ENCODE measurements at places on chromosomes 5 and 9. TPM values are rescaled to one million over a fixed set of nuclear protein-coding genes. Genes with fewer than 3 reads are reported as not detected.

Gene PCA3
- total RNA-seq, result not detected

Gene ANGPTL2
- not detected for total RNA-seq

GRCh38 chr5:150587856-150588595 is 52.4 kb upstream of the SYNPO start:
- peak; percentile 10 for DNase-seq

GRCh38 chr5:117559005-117559844 is 984.6 kb upstream of the SEMA6A start:
- DNase-seq, result no peak

GRCh38 chr5:149404746-149405549 is 25.9 kb upstream of the IL17B start:
- no peak for DNase-seq

Gene MEGF10
- total RNA-seq, result not detected

DNA sequence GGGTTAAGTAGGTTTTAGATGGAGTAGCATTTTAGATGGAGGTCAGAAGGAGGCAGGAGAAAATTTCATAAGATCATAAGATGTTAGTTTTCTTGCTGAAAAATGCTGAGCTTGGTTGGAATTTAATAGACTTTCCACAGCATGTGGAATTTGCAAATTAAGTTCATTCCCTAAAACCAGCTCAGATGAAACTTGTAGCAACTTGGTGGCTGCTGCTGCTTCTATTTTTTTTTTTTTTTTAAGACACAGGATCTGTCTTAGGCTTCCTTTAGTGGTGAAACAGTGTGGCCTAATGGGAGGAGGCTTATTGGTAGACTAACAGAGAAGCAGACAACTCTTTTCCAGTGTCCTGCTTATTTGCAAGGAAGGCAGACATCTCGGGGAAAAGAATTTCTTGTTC is 154.5 kb downstream of the AOPEP start:
- DNase-seq, result no peak

DNA sequence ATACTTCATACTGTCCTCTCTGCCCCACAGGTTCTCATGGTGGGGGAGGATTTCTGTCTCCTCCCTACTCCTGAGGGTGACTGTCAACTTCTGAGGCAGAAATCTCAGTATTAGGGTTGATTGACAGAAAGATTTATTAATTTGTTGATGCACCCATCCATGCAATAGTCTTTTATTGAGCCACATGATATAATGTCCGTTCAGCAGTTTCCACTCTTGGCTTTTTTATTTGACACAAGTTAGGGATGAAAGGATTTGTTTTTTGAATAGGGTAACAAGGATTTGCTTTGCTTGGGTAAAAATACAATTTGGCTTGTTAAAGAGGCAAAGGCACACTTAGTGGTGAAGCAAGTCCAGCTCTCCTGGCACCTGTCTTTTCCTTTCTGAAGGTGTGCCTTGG is 125.0 kb downstream of the ADAMTSL1 start:
- no peak for DNase-seq

DNA sequence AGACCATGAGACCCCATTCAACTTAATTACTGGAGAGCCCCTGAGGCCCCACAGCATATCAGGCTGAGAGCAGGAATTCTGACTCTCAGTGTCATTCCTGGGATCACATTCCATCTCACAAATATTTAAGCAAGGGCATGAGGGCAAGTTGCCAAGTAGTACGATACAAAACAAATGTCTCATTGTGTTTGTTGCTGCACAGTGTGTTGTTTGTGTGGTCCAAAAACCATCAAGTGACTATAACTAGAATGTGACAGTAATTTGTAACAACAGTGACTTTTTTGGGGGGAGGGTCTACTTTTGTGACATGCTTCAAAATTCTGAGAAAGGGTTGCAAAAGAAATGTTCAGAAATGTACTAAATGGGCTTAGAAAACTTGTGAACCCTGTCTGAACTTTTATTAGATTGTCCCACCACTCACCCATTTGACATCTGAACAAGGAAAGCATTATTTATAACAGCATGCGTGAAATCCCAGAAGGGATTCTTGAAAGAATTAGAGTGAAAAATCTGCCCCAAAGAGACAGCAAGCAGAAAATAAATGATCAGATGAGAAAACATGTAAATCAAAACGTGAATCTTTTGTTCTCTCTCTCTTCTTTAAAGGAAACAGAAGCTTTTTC is 347.0 kb downstream of the NTRK2 start:
- no peak for DNase-seq

GRCh38 chr5:178324481-178325310 is 92.1 kb upstream of the PHYKPL start:
- DNase-seq, result no peak

DNA sequence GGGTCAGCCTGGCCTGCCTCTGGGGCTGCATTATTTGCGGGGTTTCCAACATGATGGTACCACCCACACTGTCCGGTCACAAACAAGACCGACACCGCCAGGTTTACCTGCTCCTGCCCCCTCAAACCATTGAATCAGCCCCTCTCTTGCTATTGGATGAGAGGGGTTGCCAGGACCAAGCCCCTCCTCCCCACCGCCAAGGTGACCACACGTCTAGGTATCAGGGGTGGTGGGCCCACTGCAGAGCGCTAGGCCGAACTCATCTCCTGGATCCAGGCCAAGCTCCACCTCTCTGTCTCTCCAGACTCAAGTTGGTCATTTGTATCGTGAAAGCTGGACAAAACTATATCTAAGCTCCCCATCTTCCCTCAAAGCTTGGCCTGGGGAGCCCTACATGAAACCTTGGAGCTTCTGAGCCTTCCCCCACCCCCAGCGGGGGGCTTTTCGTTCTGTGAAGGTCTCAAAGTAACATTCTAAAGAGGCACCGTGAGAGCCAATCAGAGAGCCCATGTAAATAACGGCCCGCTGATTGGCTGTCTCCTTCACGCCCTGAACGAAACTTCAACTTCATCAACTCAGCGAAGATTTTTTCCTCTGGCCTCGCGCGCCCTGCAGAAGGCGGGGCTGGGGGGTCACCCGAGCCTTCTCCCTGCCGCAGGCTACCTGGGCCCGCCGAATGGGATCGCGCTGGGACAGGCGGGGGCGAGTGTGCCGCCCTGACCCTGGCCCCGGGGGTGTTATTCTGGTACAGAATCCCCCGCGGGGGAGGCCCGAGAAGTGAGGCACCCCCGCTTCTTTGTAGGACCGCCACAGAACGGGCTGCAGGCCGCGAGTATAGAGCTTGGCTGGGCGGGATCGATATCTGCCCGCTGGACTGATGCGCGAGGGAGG is 49.6 kb upstream of the PSD2 start:
- peak; percentile 57 for DNase-seq

Gene PCDHAC2
- total RNA-seq, result not detected

DNA sequence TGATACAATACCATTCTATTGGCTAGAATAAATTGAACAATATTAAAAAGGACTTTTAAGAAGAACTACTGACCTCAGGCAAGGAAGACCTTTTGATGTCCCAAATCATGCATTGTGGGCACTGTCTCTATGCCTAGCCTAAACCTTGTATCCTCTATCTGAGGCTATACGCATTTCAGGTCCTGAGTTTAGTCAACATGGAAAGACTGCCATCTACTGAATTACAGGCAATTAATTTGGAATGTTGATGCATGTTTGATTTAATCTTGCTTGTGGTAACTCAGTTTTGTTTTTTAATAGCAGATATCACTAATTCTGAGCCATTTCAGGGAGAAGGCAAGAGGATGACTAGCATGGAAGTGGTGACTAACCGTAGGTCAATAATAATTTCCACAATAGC is 585.3 kb upstream of the CCNG1 start:
- no peak for DNase-seq

DNA sequence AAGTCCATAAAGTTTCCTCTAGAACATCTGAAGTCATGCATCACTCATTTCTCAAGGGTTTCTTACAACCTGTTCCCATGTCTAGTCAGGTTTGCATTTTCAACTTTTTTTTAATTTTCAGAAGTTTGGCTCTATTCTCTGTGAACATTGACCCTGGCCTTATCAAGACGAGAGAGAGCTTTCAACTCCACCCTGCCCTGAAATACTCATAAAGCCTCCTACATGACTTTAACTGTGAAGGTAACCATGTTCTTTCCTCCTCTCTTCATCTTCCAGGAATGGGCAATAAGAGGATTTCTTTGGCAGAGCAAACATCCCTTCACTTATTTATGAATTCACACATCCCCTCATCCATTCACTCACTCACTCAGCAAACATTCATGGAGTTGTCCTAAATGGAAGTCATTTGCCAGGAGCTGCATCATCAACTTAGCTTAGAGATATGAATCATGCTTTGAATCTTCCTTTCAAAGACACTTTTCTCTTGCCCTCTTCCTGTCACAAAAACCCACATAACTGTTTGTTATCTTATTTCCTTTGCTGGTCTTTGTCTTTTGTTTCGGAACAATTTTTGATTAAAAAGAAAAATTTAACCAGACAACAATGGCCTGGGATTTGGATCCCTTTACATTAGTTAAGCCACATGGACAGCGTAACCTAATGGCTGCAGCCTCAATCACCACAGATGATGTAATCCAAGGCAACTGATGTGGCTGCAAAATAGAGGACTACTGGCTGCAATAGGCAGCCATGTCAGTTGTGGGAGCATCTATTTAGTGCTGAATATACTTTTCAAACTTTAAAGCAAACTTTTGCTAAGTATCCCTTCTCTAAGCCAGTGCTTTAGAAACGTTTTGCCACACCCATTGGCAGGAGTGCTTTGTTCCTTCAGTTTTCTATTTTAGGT is 43.0 kb upstream of the GNAQ start:
- DNase-seq, result no peak

- no peak for DNase-seq
Observed at GRCh38 chr5:176784218-176785165, 25.9 kb upstream of the UNC5A start.

Gene PCDHB3
- total RNA-seq, result not detected

Gene PCDHGA8
- 0.09 TPM for total RNA-seq

DNA sequence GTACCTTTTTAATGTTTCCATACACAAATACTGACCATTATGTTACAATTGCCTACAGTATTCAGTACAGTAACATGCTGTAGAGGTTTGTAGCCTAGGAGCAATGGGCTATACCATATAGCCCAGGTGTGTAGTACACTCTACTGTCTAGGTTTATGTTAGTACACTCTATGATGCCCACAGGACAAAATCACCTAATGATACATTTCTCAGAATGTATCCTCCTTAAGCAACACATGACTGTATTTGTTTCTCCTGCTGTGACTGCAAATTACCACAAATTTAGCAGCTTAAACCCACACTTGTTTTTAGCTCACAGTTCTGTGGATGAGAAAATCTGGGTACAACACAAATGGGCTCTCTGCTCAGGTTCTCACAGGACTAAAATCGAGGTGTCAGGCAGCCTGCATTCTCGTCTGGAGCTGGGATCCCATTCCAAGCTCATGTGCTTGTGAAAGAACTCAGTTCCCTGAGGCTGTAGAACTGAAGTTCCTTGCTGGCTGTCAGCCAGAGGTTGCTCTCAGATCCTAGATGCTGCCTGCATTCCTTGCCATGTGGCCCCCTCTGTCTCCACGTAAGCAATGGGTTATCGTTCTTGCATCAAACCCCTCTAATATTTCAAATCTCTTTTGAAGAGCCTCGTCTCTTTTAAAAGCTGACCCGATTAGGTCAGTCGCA is 38.6 kb upstream of the PIK3R1 start:
- DNase-seq, result no peak

GRCh38 chr9:12737871-12738270 is 36.9 kb upstream of the LURAP1L start:
- no peak for DNase-seq

- no peak for DNase-seq
Observed at GRCh38 chr5:139761501-139761900, 34.1 kb upstream of the PSD2 start.

Gene NOL6
- 30.1 TPM for total RNA-seq

Measured in activated naive CD8-positive, alpha-beta T cell treated with anti-CD3 and anti-CD28 coated beads, Interleukin-2, amount 10 ng/mL, durations not matched to agents 7 days and 5 days (primary cell).